ENCODE measurements at places on chromosomes 4 and X.

GRCh38 chrX:123361371-123361770, 177.3 kb downstream of the GRIA3 start:
- no peak for DNase-seq

GRCh38 chr4:148170408-148171365, 271.5 kb downstream of the NR3C2 start:
- DNase-seq: no peak

GRCh38 chr4:76457885-76458284, 22.9 kb downstream of the SHROOM3 start:
- no peak for DNase-seq

GRCh38 chr4:122715221-122715620, 17.3 kb upstream of the BBS12 start:
- no peak for DNase-seq

DNA sequence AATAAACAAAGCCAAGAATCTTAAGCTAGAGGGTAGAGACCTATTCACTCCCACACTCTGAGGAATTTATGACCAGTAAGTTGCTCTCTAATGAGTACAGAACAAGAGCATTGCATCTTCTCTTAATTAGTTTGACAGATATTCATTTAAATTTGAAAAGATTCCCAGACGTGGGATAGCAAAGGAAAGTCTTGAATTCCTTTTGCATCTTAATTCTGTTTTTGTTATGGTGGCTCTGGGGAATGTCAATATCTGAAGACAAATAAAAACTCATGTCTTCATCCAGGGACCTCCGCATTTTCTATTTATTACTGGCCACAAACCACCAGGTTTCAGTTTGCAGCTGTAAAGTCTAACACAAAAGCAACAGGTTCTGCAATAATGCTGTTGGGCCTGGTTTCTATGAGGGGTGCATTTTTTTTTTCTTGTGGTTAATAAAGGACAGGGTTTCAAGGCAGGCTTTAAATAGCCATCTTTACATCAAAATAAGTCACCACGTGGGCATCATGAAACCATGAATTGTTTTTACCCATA, 172.3 kb downstream of the SHROOM3 start:
- no peak for DNase-seq

GRCh38 chrX:37380924-37381323, 31.8 kb downstream of the PRRG1 start:
- DNase-seq: peak; percentile 2

DNA sequence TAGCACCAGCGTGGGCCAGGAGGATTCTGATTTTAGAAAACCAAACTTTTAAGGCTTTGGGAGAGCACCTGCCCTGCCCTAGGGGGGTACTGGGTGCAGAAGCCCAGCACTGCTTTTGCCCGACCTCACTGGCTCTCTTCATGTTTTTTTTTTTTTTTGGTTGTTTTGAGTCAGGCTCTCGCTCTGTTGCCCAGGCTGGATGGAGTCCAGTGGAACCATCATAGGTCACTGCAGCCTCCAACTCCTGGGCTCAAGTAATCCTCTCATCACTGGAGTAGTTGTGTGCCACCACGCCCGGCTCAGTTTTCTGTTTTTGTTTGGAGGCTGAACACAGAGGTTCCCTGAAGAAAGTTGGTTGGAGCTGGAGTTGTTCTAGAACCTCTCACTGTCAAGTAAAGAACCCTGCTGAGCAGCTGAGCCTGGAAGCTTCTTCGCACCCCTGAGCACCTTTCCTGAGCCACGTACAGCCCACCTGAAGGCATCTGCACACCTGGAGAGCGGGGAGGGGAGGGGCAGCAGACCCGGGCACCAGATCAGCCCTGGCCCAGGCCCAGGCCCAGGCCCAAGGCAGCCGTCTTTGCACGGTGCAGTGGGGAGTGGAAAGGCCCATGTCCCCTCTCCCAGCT, 49.5 kb downstream of the SHROOM2 start:
- no peak for DNase-seq

- no peak for DNase-seq
Observed at GRCh38 chr4:85246055-85246454, 228.9 kb upstream of the ARHGAP24 start.

DNA sequence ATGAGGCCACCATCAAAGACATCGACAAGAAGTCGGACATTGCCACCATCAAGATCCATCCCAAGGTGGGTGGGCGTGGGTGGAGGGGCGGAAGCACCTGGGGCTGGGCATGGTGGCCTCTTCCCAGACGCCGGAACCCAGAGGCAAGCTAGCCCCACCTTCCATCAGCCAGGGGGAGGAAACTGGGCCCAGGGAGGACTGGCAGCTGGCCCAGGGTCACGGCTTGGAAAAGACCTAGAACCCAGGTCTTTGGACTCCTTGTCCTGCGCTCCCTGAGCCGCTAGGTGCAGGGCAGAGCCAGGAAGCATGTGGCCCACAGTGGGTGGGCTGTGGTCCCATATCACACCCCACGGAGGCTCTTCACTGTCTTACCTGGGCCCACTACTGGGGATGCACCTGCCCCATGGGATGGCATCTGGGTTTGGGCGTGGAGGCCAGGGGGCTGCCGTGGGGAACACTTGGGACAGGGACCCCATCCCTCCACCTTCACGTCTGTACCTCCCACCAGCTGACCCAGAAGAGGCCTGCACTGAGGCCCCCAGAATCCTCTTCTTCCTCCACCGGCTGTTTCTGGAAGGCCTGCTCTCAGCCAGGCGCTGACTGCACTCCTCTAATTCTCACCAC, 17.3 kb downstream of the HTRA3 start:
- DNase-seq: no peak

- DNase-seq: no peak
Observed at GRCh38 chr4:111031001-111031579, 408.2 kb upstream of the PITX2 start.

- no peak for DNase-seq
Observed at GRCh38 chrX:77658886-77659285, 127.1 kb downstream of the ATRX start.

GRCh38 chr4:28177641-28178040, 1317.0 kb downstream of the STIM2 start:
- no peak for DNase-seq

- no peak for DNase-seq
Observed at GRCh38 chrX:1072637-1073377, 139.6 kb downstream of the CRLF2 start.

- no peak for DNase-seq
Observed at GRCh38 chrX:389021-389441, 2.3 kb upstream of the PPP2R3B start.

- DNase-seq: no peak
Observed at GRCh38 chr4:173248690-173249089, 80.1 kb downstream of the GALNT7 start.

- DNase-seq: no peak
Observed at GRCh38 chrX:45518552-45518951, 317.9 kb upstream of the DIPK2B start.

DNA sequence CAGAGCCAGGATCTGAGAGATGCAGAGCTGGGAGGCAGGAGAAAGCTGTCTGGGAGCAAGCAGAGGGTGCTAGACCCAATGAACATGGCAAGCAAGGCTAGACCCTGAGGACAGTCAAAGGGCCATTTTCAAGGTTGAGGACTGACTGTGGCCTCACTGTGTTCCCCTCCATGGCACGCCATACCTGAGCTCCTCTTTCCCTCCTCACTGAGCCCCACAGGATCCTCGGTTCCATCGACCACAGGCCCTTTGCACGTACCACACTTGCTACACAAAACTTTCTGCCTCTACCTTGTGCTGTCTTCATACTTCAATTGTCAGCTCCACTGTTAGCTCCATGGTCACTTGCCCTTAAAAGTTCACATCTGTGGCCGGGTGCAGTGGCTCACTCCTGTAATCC, 45.5 kb upstream of the CD99 start:
- DNase-seq: no peak

DNA sequence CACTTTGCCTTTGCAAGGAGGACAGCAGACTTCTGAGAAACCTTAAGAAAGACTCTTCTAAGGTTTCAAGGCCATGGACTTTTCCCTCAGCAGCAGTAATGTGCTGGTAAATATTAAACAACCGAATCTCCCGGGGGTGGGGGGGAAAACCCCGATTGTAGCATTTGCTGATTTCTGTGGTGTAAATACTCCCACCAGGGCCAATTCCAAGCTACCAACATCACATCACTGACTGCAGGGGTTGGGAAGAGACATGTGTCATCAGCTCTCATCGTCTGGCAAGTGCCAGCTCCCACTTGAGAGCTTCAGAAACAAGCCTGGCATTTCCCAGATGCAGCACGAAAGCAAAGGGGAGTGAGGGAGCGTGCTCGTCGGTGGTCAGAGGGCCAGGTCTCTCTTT, 101.2 kb downstream of the BCOR start:
- no peak for DNase-seq

- DNase-seq: no peak
Observed at GRCh38 chr4:159296061-159296460, 193.2 kb downstream of the RAPGEF2 start.

GRCh38 chrX:128685387-128685786, 633.2 kb upstream of the ACTRT1 start:
- no peak for DNase-seq

- DNase-seq: no peak
Observed at GRCh38 chr4:80107374-80107773, 34.3 kb upstream of the ANTXR2 start.

DNA sequence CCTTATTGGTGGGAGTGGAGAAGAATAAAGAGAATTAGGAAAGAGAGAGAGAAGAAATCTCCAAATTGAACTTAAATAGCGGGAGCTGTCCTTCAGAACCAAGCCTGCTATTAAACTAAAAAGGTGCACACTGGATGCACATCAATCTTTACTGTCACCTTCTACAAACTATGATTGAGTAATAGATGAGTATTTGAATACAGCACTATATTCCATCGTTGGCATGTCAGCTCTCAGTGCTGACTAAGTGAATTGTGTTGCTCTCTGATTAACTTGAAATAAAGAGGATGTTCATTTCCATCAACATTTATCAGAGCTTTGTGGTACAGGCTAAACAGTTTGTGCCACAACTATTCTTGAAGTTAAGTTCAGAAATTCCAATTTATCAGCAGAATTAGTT, 143.7 kb upstream of the PABPC4L start:
- DNase-seq: no peak

- no peak for DNase-seq
Observed at GRCh38 chrX:40313269-40313668, 215.5 kb upstream of the BCOR start.

- DNase-seq: no peak
Observed at GRCh38 chr4:128009428-128009827, 44.2 kb downstream of the ABHD18 start.

- no peak for DNase-seq
Observed at GRCh38 chr4:142516686-142517526, 329.2 kb downstream of the INPP4B start.

- no peak for DNase-seq
Observed at GRCh38 chr4:26085551-26085950, 171.5 kb downstream of the SMIM20 start.

DNA sequence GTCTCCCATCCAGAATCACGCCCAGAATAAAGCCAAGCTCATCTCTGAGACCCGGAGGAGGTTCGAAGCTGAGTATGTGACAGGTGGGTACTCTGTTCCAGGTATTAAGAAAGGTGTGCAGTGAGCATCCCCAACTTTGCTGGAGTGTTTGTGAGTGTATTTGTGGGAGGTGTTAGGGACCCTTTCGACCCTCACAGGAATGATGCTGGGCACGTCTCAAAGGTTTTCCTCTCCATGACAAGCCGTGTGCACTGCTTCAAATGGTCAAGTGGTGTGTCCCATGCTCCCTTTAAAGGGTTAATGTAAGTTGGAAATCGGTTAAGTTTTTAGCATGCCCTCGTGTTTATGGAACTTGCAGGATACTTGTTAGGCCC, 442 bp downstream of the MOSPD2 start:
- DNase-seq: no peak

GRCh38 chr4:38132843-38133662, 172.9 kb downstream of the PTTG2 start:
- no peak for DNase-seq

DNA sequence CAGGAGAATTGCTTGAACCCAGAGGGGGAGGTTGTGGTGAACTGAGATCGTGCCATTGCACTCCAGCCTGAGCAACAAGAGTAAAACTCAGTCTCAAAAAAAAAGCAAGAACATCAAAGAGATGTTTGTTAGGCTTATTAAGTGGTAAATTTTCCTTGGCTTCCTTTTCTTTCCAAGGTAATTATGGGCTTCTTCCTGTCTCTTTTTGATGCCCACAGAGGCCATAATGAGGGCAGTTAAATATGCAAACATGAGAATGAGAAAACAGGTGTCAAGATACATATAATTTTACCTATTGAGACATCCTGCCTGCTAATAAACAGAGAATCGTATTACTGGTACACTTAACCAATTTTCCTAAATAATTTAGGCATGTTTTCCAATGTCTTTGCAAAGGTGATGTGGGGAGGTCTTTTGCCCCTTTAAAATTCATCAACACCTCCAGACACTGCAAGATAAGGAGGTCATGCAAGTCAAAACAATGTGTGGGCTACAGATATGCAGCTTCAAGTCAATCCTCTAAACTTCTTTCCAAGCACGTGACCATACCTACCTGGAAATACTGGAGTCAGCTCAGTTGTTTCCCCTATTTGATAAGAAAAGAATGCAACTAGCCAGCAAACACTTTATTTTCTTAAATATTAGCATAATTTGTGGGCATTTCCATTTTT, 2.7 kb downstream of the SLC39A8 start:
- DNase-seq: no peak

DNA sequence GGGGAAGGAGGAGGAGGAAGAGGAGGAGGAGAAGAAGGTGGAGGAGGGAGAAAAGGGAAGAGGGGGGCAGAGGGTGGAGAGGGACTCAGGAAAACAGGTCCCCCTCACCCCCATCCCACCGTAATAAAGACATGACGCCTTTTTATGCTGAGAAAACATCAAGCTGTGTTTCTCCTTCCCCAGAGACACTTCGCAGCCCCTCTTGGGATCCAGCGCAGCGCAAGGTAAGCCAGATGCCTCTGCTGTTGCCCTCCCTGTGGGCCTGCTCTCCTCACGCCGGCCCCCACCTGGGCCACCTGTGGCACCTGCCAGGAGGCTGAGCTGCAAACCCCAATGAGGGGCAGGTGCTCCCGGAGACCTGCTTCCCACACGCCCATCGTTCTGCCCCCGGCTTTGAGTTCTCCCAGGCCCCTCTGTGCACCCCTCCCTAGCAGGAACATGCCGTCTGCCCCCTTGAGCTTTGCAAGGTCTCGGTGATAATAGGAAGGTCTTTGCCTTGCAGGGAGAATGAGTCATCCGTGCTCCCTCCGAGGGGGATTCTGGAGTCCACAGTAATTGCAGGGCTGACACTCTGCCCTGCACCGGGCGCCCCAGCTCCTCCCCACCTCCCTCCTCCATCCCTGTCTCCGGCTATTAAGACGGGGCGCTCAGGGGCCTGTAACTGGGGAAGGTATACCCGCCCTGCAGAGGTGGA, 45.3 kb upstream of the SHOX start:
- no peak for DNase-seq

- DNase-seq: no peak
Observed at GRCh38 chr4:183394166-183394951, 50.1 kb upstream of the CDKN2AIP start.

GRCh38 chrX:40003071-40003427, 94.7 kb downstream of the BCOR start:
- DNase-seq: no peak

DNA sequence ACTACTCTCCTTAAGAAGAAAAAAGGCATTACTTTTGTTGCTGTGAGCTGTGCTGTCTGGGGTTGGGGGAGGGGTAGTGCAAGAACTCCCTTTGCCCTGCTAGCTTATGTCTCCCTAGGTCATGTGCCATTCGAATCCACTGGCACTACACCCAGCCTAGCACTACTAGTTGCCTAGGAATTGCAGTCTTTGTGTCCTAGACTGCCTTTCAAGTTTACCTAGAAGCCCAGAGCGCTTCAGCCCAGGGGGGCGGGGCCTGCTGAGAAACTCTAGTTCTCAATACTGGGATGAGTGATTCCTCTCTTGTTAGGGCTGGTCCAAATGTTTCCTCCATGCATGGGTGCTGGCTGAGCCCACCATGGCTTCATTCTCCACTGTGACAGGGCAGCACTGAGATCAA, 1011.5 kb downstream of the PCDH19 start:
- DNase-seq: no peak

All from SW 1271 (cell line).